ENCODE measurements at places on chromosomes 16 and 17. TPM values are rescaled to one million over a fixed set of nuclear protein-coding genes. Genes with fewer than 3 reads are reported as not detected.

DNA sequence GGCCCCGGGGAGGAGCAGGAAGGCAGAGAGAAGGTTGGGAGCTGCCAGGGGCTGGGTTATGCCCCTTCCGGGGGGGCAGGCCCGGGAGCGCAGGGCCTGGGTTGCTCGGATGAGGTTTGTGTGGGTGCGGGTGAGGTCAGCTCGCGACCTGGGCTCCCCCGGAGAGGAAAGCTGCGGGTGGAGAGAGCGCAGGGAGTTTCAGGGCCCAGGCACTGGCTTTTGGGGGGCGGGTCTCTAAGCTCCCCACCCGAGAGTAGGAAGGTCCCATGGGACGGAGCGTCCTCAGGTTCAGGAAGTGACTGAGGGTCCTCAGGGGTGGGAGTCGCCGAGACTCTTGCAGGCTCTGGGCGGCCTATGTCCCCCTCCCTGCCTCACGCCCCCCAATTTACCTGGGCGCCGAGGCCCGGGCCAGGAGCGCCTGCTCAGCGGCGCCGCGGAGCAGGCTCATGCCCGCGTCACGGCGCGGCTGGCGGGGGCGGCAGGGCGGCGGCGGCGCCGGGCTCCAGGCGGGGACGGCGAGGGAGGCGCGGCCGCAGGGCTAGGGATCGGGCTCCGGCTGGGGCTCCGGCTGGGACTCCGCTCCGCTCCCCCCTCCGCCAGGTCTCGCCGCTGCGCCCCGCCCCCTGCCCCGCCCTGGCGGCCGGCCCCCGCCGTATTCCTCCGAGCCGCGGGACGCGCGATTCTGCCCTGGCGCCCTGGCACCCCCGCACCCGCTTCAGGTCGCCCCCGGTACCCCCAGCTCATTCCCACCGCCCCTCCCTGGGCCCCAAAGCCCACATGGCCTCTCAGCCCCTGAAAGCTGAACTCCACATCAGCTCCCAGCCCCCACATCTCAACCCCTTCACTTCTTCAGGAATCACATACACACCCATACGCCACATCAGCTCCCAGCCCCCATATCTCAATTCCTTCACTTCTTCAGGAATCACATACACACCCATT, at the start of gene DOK4:
TSS of gene DOK4 (minus strand) at position 578 of the 942 bp plus-strand sequence. CDS start 6,986 bp downstream, outside the sequence.
- peak; percentile 82 for DNase-seq

GRCh38 chr17:39981207-39981741, 667 bp downstream of the PSMD3 start:
- DNase-seq = no peak

DNA sequence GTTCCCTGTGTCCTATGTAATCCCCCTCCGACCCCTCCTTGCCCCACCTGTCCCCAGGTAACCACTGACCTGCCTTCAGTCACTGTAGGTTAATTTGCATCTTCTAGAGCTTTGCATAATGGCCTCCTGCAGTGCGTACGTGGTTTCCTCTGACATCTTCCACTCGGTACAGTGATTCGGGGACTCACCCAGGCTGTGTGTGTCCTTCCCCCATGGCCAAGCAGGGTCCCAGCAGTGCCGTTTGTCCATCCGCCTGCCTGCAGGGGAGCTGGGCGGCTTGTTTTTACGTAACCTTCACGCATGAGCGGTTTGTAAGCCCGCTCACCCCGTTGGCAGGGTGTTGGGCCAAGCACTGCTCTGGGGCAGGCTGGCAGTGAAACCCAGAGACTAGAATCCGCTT, 7.9 kb downstream of the MAPK8IP3 start:
- DNase-seq = no peak

- no peak for DNase-seq
Measured at GRCh38 chr17:78364436-78365281, 4.8 kb upstream of the SOCS3 start.

The LGALS9 gene
- total RNA-seq = 80.7 TPM

DNA sequence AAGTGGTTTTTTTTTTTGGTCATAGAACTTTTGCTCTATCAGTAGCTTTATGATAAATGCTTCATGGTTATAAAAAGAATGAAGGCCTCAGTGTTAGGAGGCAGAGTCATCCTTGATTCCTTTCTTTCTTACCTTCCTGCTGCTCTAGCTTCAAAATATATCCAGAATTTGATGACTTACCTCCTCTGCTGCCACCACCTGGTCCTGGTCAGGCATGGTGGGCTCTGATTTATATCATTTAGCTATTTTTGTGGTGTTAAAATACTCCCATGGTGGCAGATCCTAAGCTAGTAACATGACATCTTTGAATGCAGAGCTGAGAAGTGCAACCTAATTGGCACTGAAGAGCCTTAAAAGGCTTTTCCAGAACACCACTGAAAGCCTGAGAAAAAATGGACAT, 508.8 kb upstream of the CDH8 start:
- no peak for DNase-seq

The ADAD2 gene
- total RNA-seq = 0.42 TPM

DNA sequence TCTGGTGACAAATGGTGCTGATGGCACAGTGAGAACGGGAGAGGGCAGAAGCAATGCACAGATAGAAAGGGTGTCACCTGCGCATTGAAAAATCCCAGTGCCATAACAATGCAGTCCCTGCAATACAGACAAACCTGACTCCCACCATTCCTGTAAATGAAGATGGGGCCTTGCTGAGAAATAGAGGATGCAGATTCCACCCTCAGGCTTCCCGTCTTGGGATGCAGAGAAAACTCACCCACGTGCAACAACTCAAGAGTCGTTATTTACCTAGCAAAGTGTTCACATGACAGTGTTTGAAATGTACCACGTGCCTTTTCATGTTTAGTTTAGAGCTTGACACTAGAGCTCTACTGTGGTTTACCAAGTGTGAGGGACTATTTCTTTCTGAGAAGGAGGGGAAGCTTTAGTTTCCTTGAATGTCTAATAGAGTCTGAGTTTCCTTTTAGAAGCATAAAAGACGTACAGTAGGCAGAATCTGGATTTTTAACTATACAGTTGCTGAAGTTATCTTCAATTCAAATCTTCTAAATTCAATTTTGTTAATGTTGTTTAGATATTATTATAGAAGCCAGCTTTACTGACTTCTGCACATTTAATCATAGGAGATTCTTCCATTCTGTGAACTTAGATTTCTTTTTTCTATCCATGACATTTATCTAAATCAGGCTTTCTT, 35.6 kb downstream of the WWOX start:
- DNase-seq = no peak

DNA sequence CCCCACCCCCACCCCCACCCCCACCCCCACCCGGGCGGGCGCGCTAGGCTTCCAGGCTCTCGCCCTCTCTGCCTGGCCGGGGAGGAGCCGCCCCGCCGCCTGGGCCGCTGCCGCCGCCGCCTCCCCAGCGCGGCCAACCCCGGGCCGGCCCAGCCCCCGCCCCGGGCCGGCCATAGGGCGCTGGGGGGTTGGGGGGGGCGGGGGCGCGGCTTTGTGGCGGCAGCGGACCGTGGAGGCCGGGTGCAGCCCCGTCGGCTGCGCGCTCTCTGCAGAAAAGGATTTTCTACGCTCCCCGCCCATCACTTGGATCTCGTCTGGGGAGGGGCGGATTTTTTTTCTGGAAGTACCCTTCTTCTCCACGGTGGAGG, 230.9 kb downstream of the MRTFB start:
- DNase-seq = peak; percentile 54

The NOL11 gene
- 52.0 TPM for total RNA-seq

DNA sequence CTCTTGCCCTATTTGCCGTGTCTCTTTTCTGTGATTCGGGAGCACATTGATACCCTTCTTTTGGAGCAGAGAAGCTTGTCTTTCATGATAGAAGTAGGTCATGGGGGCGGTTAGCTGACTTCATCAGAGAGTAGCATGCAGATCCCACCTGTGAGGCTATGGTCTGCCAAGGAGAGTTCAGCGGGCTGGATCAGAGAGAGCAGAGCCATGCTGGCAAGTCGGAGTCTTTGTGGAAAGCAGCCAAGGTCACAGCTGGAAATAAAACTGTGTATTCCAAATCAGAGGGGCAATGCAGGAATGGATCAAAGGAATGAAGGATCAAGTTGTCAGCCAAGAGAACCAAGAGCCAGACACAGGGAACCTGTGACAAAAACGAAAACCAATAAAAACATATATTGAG, 595.9 kb downstream of the WWOX start:
- DNase-seq = no peak

Data from ureter (tissue), 1 donor.